Stimulated activated CD4-positive, alpha-beta T cell treated with anti-CD3 and anti-CD28 coated beads, Interleukin-2, amount 100 ng/mL, for 48 hours (primary cell): ENCODE measurements at places on chromosomes 1 and 21.

- DNase-seq = no peak
Measured at GRCh38 chr1:8373581-8374241, 55.8 kb downstream of the SLC45A1 start.

GRCh38 chr1:159931795-159932173 is 6.5 kb upstream of the TAGLN2 start:
- no peak for DNase-seq

GRCh38 chr1:111197598-111198284 is 2.7 kb downstream of the DENND2D start:
- no peak for DNase-seq

DNA sequence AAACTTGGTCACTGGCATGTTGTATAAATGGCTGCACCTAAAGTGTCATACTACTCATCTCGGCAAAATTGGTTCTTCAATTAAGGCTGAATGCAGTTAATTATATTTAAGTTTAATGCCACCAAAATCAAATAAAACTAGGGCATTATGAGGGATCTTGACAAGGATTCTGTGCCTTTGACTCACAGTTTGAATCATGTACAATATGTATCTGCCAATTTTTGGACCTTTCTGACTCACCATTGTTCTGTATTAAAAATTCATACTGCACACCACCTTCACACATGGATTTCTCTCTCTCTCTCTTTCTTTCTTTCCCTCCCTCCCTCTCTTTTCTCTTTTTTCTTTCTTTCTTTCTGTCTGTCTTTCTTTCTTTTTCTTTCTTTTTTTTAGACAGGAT is 14.1 kb upstream of the STXBP3 start:
- no peak for DNase-seq

GRCh38 chr1:94063379-94063778 is 57.6 kb downstream of the ABCA4 start:
- DNase-seq = no peak

DNA sequence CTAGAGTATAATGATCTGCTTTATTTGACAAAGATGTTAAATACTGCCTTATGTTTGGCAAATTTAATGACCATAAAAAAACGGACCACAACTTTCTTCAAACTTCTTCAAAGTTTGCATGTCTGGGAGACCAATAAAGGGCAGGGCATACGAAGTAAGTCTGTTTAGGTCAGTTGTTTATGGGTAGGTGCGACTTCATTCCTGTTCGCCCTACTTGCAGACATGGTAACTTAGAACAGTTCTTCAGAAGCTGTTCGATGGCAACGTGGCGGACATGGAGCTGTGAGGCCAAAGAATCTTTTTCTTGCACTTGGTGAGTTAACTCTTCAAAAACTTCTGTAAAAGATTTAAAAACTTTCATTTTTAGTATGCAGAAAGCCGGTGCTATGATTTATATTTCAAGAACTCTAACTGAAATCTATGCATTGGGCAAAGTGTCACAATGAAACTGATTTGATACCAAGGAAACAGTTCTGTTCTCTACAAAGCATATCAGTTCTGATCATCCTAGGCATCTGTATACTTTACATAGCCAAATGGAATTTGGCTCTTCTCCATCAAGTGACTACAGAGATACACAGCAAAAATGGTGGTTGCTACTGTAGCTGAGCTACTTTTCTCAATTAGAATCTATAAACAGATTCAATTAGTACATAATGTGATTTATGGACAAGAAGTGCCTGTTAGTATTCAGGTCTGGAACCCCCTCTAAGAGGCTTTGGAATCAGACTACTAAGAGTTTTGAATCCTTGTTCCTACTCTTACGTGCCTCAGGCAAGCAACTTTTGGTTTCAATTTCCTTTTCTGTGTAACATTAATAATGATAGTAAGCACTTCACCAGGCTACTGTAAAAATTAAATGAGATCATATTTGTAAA is 25.7 kb downstream of the C21orf91 start:
- no peak for DNase-seq

DNA sequence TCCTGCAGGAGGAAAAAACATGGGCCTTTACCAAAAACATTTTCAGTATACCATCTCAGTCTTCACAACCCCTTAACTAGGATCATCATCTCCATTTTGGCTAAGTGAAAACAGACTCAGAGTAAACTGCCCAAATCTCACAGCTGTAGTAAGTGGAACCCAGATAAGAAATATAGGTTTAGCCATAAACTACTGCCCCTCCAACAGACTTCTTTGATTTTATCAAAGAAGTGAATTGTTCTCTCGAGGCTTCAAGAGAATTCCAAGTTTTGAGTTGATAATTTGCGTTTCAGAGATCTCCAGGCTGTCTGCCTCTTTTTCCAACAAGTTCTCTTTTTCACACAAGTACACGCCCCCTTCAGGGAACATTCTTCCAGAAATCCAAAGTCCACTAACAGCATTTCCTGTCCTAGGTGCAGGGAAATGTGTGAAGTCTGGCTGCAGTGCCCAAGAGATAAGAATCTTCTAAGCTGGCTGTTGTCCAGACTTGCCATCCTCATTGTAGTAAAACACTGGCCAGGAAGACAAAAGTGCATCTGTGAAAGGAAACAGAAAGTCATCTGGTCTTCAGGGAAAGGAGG is 30.8 kb downstream of the RNF19B start:
- no peak for DNase-seq

- no peak for DNase-seq
Measured at GRCh38 chr1:154199563-154199879, 6.6 kb downstream of the CFAP141 start.

DNA sequence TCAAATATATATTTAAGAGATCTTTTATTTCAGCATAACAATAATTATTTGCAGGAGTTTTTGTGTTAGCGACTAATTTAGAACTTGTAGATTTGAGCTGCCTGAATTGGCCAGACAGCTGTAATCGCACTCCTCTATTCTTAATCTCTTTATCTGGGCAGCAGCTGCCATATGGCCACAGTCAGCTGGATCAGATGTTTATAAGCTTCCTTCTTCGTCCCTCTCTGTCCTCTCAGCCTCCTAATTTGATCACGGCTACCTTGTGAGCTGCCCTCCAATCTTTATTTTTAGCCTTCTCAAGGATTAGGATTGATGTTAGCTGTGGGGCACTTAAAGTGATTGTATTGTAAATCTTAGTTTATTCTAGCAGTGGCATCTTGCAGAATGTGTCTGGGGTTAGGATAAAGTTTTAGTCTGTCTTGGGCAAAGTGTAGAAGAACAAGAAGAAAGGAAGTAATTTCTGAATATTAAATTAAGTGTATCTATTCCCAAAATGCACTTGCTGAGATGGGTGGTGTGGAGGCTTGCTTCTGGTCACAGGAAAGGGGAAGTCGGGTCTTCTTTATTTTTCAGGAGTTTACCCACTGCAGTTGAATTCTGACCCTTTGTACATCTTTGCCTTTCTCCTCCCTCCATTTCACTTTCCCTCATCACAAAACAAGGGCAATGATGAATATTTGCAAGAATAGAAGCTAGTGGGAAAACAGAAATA is 1.1 kb downstream of the ZBTB18 start:
- no peak for DNase-seq

DNA sequence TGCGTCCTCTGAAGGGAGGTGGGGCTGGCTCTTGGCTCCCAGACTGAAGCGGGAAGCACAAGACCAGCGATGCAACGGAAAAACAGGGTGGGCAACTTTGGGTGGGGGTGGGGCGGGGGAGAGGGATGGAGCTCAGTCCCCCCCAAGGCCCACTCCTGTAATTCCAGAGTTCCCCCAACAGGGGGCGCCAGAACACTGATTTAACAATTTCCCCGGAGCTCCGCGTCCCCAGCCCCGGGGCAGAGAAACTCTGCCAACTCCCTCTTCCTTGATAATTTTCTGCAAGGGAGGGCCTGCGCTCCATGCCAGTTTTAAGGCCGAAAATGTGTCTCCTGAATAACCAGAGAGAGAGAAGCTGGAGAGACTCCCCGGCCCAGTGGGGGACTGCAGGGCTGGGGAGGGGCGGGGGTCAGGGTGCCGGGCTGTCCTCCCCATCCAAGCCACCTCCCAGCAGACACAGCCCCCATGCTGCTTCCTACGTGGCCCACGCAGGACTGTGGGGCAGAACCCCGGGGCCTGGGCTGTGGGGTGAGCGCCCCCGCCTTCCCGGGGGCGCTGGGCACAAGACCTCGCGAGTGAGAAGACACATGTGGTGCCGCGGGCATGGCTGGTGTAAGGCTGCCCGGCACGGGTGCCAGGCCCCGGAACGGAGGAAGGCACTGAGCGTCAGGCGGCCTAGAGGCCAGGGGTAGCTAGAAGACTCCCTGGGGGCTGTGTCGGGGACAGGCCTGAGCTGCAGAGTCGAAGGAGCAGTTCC is 51.4 kb downstream of the KIF21B start:
- DNase-seq = peak; percentile 52

- DNase-seq = no peak
Measured at GRCh38 chr1:9691691-9692090, 40.2 kb downstream of the PIK3CD start.

GRCh38 chr1:62057641-62058290 is 136.9 kb upstream of the L1TD1 start:
- DNase-seq = no peak

DNA sequence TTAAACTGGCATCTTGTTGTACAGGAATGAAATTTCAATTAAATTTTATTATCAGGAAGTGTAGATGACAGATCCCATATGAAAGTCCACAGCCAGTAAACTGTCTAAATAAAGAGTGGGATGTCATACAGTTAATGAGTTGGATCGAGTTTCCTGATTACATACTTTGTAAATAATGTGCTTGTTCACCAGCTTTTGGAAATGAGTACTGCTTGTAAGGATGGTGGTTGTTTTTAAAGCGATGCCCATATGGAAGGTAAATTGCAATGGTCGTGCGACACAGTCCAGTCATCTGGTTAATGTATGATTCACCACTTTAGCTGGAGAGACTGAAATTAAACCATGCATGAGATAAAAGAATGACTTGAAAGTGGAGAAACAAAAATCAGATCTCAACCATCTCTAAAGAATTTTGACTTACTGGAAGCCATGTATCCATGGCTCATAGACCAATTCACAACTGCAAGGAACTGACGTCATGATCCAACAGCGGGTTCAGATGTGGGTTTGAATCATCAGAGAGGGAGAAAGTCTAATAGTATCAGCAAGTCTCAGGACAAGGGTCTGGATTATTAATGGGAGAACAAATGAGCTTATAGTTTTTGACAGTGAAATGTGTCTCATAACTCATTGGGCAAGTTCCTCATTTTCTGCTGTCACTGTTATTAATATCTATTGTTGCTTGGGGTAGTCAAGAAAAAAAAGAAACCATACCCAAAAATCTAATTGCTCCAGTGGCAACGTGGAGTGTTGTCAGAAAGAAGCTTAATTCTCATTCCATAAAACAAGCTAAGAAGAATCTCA is 49.0 kb downstream of the MAP10 start:
- DNase-seq = no peak

DNA sequence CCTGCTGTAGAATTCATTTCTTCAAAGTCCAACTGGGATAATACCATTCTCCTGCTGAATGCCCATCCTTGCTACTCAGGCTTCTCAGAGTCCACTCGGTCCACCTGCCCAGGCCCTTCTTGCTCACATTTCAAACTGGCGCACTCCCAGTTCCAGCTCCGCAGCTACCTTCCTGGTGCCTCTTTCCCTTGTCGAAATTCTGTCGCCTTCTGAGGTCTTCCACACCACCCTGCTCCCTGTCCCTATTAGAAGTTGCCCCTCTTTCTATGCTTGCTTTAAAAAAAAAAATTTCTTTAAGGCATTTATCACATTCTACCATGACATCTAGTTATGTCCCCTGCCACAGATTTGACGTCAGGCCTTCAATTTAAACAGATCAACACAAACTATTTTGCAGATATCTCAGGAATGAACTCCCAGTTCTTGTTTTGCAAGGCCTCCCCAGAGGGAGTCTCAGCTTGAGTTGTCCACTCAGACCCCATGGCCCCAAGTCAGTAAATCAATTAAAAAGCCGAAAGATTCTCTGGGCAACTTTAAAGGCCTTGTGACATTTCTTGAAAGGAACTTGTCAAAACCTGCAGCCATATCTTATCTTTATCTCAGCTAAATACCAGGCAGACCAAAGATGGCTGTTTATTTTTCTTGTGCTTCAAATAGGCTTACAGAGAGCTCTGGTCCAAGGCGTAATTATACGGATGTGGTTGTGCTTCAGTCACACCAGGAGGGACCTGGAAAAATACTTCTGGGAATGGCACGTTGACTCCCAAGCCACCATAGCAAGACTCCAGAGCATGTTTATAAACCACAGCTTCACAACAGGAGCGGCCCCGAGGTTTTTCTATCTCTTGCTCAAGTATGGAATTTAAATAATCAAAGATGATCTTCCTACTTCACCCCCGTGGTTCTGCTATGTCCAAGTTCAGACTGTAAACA is 2.2 kb downstream of the FAM89A start:
- no peak for DNase-seq

GRCh38 chr1:60960891-60961461 is 121.4 kb upstream of the NFIA start:
- DNase-seq = no peak

- peak; percentile 21 for DNase-seq
Measured at GRCh38 chr1:240888039-240888786, 276.3 kb upstream of the GREM2 start.

- no peak for DNase-seq
Measured at GRCh38 chr1:41803656-41804055, 115.1 kb downstream of the HIVEP3 start.

DNA sequence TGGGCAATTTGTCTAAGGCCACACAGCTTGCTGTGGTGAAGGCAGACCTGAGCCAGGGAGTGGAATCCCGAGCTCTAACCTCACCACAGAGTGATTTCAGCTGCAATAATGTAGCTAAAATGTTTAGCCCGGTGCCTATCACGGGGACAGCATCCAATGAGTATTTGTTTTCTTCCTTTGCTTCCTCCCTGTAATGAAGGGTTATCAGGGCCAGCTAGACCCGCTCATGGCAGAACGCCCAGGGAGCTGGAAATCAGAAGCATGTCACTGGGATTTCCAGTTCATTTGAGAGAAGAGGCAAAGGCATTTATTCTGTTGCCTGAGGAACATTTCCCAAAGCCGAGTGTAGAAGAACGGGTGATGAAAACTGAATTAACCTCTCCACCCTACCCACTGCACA is 183.1 kb downstream of the ZSCAN20 start:
- no peak for DNase-seq

- no peak for DNase-seq
Measured at GRCh38 chr1:93874025-93874651, 4.9 kb downstream of the DNTTIP2 start.

- no peak for DNase-seq
Measured at GRCh38 chr1:245682638-245683628, 528.1 kb downstream of the KIF26B start.

DNA sequence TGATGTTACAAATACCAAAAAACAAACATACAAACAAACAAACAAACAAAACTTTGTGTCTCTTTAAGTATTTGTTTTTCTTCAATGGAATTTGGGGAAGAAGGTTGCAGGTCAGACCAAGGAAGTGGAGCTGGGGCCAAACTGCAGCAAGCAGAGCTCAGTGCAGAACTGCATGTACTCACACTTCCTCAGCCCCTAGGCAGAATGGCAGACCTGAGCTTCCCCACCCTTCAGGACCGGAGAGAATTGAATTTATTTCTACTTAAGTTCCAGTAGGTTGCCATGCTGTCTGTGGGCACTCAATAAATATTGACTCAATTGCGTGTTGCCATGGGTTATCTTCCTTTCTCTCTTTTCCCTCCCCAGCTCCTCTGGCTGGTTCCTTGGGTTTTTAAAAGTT is 173.6 kb downstream of the PTGER3 start:
- DNase-seq = no peak
